Right atrium auricular region (tissue), 2 donors: ENCODE measurements at places on chromosomes 4 and X. TPM values are rescaled to one million over a fixed set of nuclear protein-coding genes. Genes with fewer than 3 reads are reported as not detected.

DNA sequence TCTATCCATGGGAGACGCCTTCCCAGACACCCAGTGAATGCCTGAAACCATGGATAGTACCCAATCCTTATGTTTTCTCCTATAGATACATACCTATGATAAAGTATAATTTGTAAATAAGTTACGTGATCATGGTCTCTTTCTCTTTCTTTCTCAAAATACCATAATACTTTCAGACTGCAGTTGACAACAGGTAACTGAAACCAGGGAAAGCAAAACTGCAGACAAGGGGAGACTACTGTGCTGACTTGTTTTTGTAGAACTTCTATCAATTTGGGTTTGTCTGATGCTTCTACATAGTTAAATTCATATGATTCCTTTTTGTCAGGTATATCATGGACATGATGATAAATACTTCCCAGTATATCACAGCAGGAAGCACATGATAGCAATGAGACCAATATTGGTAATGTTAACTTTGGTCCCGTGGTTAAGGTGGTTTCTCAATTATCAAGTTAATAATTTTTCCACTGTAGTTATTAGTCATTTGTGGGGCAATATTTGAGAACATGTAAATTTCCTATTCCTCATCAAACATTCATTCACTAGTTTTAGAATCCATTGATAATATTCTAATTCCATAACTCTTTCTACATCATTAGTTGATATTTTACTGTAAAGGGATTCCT lies 298.0 kb upstream of the TET2 start:
- no peak for DNase-seq
- no peaks in the 10 kb centered on the region for H3K36me3 ChIP-seq
- no peaks in the 10 kb centered on the region for H3K27me3 ChIP-seq
- H3K4me1 ChIP-seq = no peaks in the 10 kb centered on the region
- H3K4me3 ChIP-seq = no peak overlapping the region
- no peak overlapping the region for H3K27ac ChIP-seq

Gene BEND4
- total RNA-seq = not detected

DNA sequence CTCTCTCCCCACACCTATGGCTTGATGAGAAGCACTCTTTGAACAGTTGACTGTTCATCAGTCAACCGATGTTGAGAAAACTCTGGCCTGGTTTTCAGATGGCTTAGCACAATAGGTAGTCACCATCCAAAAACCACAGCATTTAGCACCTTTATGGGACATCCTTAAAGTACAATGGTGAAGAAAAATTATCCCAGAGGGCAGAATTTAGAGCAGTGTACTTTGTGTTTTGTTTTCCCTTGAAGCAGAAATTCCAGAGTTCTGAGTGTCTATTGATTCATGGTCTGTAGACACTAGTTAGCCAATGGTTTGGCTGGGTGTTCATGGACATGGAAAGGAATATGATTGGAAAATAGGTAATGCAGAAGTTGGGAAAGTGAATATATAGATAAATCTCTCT lies 487.0 kb downstream of the PDHA2 start:
- H3K36me3 ChIP-seq = no peaks in the 10 kb centered on the region
- DNase-seq = no peak
- no peak overlapping the region for H3K27ac ChIP-seq
- H3K27me3 ChIP-seq = no peaks in the 10 kb centered on the region
- H3K4me1 ChIP-seq = no peaks in the 10 kb centered on the region
- no peak overlapping the region for H3K4me3 ChIP-seq

Gene FAM9C
- total RNA-seq = not detected

- H3K27ac ChIP-seq = no peak overlapping the region
- H3K36me3 ChIP-seq = no peaks in the 10 kb centered on the region
- no peak for DNase-seq
- no peak overlapping the region for H3K4me3 ChIP-seq
- no peaks in the 10 kb centered on the region for H3K4me1 ChIP-seq
These were observed 33.7 kb upstream of the ADH6 start for GRCh38 chr4:99252746-99253145.

DNA sequence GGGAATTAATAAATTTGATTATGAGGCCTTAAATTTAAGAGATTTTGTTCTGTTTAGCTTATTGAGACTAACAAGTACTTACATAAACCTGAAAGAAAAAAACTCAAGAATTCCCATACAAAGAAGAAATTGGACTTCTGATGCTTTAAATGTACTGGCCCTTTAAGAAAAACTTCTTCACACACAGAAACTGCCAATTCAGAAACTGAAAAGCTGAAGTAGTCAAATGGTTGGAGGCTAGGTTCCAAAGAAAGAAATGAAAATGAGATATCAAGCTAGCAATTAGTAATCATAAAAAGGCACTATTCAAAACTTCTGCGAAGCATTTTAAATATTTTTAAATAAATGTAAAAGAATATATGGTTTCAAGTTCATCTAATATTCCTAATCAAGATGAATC lies 151.3 kb downstream of the THOC2 start:
- H3K4me3 ChIP-seq = no peak overlapping the region
- no peaks in the 10 kb centered on the region for H3K4me1 ChIP-seq
- no peak overlapping the region for H3K27ac ChIP-seq
- no peaks in the 10 kb centered on the region for H3K36me3 ChIP-seq
- H3K27me3 ChIP-seq = no peaks in the 10 kb centered on the region

Gene FREM3
- 0.04 TPM for total RNA-seq

DNA sequence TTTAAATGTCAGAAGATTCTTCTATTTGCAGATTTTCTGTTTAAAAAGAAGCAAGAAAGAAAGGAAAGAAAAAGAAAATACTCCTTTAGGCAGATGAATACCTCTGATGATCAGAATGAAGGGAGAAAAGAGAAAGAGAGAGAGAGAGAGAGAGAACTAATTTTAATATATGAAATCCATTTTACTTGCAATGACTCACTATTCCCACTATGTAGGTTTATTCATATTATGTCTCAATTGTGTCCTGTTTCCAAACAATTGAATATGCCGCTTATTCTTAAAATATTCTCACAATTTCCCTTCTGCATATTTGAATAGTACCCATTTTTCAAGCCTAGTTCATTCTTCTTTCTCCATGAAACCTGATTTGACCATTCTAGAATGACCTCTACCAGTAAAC lies 11.7 kb downstream of the MEPE start:
- no peaks in the 10 kb centered on the region for H3K36me3 ChIP-seq
- no peak overlapping the region for H3K4me3 ChIP-seq
- DNase-seq = no peak
- H3K27me3 ChIP-seq = no peaks in the 10 kb centered on the region
- H3K4me1 ChIP-seq = no peaks in the 10 kb centered on the region
- H3K27ac ChIP-seq = peak overlapping the region; percentile 56

Gene RBMX
- total RNA-seq = 127 TPM
